ENCODE measurements at places on chromosomes 16 and 17.

GRCh38 chr16:984121-984694 is 2.6 kb downstream of the SOX8 start:
- no peak for DNase-seq

- DNase-seq: no peak
Measured at GRCh38 chr16:47162670-47163420, 19.1 kb upstream of the NETO2 start.

DNA sequence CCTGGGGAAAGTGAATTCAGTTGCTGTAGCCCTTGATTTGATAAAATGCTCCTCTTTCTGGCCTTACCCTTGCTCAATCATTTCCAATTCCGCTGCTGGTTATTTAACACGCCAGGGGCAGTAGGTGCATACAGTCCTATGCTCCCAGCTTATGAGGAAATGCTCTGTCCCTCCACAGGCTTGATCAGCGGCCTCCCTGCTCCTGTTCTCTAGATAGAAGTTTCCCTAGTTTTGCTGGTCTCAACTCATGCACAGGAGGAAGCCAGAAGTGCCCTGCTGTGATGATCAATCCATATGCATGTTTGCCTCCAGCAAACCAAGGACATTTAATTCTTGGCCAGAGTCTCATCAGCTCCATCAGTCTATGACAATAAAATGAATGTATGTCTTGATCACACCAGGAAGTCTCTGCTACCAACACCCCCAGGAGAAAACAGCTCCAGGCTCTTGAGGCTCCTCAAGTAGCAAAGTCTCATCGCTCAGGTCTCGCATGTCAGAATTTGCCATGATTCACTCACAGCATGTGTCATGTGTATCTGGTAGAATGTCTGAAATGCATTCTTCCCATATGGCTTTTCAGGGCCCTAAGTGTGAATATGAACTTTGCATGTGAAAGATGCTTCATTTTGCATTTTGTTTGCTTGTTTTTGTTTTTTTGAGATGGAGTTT is 208.9 kb downstream of the CDH13 start:
- DNase-seq: no peak

- no peak for DNase-seq
Measured at GRCh38 chr17:55769625-55770000, 18.8 kb downstream of the PCTP start.

DNA sequence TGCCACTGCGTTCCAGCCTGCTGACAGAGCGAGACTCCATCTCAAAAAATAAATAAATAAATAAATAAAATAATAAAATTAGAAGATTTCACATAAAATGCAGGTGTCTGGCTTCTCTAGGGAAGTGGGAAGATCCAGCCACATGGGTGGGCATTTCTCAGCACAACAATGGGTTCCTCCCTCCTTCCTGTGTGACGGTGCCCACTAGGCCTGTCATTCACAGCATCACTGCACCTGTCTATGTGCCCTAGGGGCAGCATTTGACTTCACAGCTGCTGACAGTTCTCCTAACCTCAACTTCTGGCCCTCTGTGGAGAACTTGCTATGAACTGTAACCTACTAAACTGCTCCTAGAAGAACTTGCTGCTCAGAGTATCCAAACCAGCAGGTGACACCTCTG is 3.0 kb downstream of the ABHD15 start:
- no peak for DNase-seq

DNA sequence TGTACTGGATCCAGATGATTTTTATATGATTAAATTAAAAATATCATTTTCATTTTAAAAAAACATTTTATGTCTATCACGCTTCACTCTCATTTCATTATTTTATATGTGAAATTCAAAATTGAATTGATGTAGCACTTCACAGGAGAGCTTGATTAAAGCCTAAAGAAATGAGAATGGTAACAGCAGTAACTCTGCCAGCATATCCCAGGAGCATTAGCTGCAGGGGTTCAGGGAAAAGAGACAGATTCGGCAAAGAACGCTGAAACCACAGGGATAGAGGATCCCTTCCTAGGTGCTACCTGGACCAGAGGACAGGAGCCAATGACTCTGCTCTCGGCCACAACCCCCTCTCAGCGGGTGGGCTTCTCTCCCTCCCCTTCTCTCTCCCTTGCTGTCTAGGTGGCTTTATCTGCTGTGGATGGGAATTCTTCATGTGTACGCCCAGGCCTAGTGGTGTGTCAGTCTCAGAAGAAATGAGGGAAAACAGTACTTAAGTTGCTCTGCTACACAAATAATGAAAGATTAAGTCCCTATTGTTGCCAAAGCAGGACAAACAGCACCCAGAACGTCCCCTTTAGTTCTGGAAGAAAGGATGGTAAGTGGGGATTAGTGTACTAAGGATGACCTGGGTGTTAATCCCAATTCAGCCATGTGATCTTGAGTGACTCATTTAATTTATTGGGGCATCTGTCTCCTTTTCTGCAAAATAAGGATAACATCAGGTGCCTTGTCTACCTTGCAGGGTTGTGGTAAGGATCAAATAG is 123.3 kb downstream of the CDK5R1 start:
- no peak for DNase-seq

- no peak for DNase-seq
Measured at GRCh38 chr16:10970065-10970464, 25.7 kb downstream of the CLEC16A start.

GRCh38 chr16:10828851-10829366 is 10.3 kb upstream of the TVP23A start:
- no peak for DNase-seq

DNA sequence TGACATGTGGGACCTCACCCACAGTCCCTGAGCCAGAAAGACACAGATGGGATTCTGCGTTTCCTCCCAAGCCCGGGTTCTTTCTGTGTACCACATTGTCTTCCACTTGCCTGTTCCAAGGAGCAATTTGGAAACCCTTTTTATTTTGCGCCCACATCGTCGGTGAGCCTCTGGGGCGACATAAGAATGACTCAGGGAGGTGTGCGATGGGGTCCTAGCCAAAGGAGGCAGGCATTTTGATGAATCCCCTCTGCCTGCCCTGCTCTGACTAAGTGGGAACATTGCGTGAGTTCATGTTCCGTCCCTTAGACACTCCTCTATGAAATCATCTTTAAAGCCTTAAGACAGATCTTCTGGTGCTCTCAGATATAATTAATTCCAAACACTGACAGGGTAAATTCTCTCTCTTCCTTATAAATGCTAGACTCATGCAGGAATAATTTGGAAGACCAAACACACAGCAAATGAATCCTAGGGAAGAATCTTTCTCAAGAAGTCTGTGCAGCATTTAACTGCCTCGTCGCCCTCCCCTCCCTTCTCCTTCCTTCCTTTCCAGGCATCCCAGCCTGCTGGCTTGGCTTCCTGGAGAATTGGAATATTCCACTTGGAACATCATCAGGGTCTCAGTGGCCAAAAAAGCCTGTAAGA is 52.7 kb upstream of the FOXF1 start:
- DNase-seq: no peak

DNA sequence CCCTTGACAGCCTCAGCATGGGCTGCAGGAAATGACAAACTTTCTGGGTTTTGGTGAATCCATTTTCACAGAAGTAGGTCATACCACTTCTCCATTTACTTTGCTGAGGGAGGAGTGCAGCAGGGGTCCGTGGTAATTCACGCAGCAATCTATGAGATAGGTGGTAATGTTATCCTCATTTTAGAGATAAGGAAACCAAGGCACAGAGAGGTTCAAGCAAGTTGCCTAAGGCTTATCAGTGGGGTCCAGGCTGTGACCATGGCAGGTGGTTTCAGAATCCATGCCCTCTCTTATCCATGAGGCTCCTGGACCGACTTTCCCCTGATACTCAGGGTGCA is 12.6 kb downstream of the TBX4 start:
- no peak for DNase-seq

Data from NCI-H526 (cell line).